ENCODE measurements at places on chromosomes 12 and 14. TPM values are rescaled to one million over a fixed set of nuclear protein-coding genes. Genes with fewer than 3 reads are reported as not detected.

SGPP1 gene
- total RNA-seq = 24.7 TPM

GRCh38 chr12:11555743-11556625 lies 93.5 kb upstream of the ETV6 start:
- DNase-seq = peak; percentile 39

LTB4R2 gene
- total RNA-seq = 1.8 TPM

GRCh38 chr12:85575120-85576096 lies 260.8 kb downstream of the RASSF9 start:
- DNase-seq = peak; percentile 48

- DNase-seq = no peak
Measured at GRCh38 chr12:56804169-56804568, 41.0 kb downstream of the HSD17B6 start.

TAS2R42 gene
- total RNA-seq = not detected

GRCh38 chr14:77825895-77826519 lies 26.1 kb downstream of the ADCK1 start:
- no peak for DNase-seq

PIWIL1 gene
- not detected for total RNA-seq

- DNase-seq = no peak
Measured at GRCh38 chr14:24794644-24795305, 160.8 kb upstream of the GZMB start.

RNASE7 gene
- total RNA-seq = not detected

- DNase-seq = no peak
Measured at GRCh38 chr12:13022851-13023271, 21.3 kb upstream of the FAM234B start.

NELL2 gene
- 0.26 TPM for total RNA-seq

DNA sequence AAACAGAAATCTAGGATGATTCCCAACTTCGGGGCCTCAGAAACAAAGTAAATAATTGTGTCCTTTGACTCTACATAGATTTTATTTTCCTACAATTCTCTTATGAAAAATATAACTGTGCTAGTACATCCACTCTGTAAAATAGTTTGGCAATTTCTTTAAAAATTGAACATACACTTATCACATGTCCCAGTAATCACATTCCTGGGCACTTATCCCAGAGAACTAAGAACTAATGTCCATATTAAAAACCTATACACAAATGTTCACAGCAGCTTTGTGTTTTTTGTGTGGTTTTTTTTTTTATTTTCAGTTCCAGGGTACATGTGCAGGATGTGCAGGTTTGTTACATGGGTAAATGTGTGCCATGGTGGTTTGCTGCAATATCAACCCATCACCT lies 99.0 kb downstream of the KCNH5 start:
- no peak for DNase-seq

DNA sequence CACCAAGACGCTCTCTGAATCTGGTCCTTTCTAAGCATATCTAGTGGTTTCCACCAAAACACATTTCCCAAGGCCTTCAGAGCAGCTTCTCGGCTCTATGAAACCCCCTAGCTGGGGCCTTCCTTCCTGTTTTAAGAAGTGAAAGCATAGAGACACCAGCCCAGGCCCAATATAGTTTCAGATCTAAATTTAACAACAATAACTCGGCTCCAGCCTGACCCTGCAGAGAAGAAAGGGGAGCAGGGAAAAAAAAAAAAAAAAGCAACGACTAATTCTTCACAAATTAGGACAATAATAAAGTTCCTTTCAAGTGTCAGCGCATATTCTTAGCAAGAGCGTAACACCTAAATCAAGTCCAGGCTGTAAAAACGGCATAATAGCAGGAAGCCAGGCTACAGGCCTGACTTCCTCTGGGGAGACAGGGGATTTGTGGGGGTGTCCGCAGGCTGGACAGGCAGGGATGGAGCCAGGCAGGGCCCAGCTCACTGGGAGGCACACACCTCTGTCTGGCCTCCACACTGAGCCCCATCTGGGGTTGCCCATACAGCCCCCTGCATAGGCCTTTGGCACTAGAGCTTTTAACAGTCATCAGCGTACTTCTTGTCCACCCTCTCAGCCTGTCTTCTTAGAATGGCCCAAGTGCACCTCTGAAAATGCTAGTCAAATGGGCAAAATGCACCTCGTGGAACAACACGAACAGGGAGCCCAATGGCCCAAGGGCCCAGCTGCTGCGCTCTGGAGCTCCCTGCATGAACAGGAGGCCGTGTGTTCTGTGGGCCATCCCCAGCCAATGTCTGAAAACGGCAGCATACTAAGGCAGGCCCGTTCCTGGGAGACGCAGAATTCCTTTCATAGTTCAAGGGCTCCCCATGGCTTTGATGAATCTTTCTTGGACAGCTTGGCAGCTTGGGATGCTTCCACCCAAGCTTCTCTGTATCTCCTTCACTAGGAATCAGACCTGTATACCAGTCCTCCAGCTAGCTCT lies 772.9 kb downstream of the MED13L start:
- DNase-seq = no peak
